ENCODE measurements at places on chromosomes 4 and X. TPM values are rescaled to one million over a fixed set of nuclear protein-coding genes. Genes with fewer than 3 reads are reported as not detected.
A peak's percentile ranks its signal among the peaks of the same experiment; 100 is the strongest.

DNA sequence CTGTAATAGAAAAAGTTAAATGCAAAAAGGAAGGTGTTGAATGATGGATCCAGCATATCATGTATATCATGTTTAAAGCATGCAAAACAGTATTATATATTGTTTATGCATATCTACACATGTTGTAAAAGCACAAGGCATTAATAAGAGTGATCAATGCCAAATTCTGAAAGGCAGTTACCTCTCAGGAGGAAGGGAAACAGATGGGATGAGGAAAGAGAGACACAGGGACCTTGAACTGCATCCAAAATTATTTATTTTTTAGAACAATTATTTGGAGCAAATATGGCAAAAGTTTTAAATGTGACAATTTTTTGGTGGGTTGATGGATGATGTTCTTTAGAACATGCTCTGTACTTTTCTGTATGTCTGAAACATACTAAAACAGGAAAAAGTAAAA is 193.4 kb downstream of the CLCN4 start:
- no peaks in the 10 kb centered on the region for H3K36me3 ChIP-seq
- H3K4me1 ChIP-seq, result no peaks in the 10 kb centered on the region
- H3K4me3 ChIP-seq, result no peak overlapping the region
- H3K27ac ChIP-seq, result no peak overlapping the region

FGB gene
- not detected for total RNA-seq

TBC1D8B gene
- 117 TPM for total RNA-seq

- DNase-seq, result peak; percentile 0
- no peak overlapping the region for H3K4me3 ChIP-seq
- no peaks in the 10 kb centered on the region for H3K27me3 ChIP-seq
- H3K27ac ChIP-seq, result no peak overlapping the region
- H3K4me1 ChIP-seq, result no peaks in the 10 kb centered on the region
Measured at GRCh38 chrX:146907391-146908240, 93.1 kb upstream of the CXorf51A start.

- H3K4me1 ChIP-seq, result no peaks in the 10 kb centered on the region
- peak; percentile 20 for DNase-seq
- H3K36me3 ChIP-seq, result no peaks in the 10 kb centered on the region
Measured at GRCh38 chrX:78619834-78620233, 39.3 kb downstream of the RTL3 start.

IL21 gene
- not detected for total RNA-seq

DNA sequence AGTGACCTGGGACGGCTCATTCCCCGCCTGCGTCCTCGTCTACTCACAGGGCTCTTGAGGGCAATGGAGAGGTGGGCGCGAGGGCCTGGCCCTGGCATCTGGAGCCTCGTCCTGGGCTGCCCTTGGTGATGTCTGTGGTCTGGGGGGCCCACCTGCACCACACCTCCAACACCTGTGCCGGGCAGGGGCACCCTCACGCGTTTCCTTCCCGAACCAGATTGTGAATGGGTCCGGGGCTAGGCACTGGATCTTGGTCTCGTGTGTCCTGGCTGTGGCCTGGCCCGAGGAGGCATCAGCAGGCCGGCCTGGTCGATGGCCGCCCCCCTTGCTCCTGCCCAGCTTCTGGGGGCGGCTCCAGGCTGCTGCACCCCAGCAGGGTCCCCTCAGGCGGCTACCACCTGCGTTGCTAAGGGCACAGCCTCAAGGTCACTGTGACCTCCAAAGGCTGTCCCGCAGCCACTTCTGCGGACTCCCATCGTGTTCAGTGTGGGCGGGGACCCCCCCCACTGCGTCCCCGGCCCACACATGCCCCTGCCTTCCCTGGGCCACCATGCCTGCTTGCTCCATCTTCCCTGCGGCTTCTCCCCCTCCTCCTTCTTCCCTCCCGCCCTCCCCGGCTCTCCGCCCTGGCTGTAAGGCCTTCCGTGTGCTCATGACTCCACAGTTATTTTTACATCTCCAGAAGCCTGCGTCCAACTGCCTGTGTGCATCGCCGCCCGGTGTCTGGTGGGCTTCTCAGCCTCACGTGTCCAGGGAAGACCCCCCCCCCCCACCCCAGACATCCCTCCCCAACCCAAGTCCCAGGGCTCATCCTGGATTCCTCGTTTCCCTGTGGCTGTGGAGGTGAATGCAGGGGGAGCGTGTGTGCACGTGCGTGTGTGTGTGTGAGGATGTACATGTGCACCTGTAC is 3.8 kb downstream of the DOK7 start:
- peaks cover 46% of the 10 kb centered on the region for H3K4me1 ChIP-seq
- DNase-seq, result no peak
- no peak overlapping the region for H3K27ac ChIP-seq

Data from stomach (tissue), 19 donors.